ENCODE measurements at places on chromosomes 11 and 22.

GRCh38 chr11:15730995-15731385 lies 616.3 kb downstream of the INSC start:
- H3K27me3 ChIP-seq: no peaks in the 10 kb centered on the region
- no peak overlapping the region for H3K4me3 ChIP-seq
- no peaks in the 10 kb centered on the region for H3K36me3 ChIP-seq
- H3K4me1 ChIP-seq: no peaks in the 10 kb centered on the region
- no peak for DNase-seq

DNA sequence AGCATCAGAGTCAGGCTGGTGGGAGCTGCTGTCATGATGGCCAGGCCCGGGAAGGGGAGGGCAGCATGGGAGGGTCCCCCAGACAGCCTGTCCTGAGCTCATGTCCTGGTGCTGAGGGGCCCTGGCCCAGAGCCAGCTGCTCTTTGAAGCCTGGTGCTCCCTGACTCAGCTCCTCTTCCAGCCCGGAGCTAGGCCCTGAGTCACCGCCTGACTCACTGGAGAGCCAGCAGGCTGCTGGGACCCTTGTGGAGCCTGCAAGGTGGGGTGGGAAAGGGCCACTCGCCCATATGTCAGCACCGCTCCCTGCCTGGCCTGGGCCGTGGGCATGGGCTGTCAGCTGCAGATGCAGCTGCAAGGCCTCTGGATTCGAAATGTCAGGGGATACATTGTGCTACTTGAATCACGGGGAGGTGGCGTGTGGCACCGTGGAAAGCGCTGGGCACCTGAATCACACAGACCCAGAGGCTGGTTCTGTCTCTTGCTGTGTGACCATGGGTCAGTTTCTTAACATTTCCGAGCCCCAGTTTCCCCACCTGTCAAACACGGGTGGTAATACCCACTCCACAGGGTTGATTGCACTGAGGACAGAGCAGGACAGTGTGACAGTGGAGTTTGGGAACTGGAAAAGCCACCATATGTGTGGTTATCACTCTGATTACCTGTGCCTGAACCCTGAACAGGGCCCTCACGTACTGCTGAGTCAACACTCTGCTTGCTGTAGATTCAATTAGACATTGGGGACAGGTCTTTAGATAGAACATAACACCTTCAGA lies 4.4 kb downstream of the CACNA1I start:
- H3K36me3 ChIP-seq: no peaks in the 10 kb centered on the region
- peak; percentile 93 for DNase-seq
- no peak overlapping the region for H3K4me3 ChIP-seq
- H3K27ac ChIP-seq: no peak overlapping the region

DNA sequence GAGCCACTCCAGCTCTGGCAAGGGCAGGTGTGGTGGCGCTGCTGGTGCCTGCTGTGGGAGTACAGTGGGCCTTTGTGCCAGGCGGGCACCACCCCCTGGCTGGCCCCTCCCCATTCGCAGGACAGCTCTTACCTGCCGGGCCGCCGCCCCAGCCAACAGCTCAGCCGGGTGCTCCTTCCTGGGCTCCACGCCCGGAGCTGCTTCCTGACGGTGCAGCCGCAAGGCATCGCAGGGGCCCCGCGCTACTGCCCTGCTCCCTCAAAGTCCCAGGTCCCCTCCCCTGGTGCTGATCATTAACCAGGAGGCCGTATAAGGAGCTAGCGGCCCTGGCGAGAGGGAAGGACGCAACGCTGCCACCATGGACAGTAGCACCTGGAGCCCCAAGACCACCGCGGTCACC lies at the start of gene SLC5A1:
TSS of gene SLC5A1 (plus strand) at position 338 of the 400 bp plus-strand sequence. CDS start at position 359, 21 bp downstream.
- peaks cover 2% of the 10 kb centered on the region for H3K27me3 ChIP-seq
- peak; percentile 72 for DNase-seq
- no peaks in the 10 kb centered on the region for H3K4me1 ChIP-seq

GRCh38 chr22:50508897-50509296 lies 873 bp downstream of the NCAPH2 start:
- no peak for DNase-seq
- H3K27ac ChIP-seq: peak overlapping the region; percentile 68
- H3K36me3 ChIP-seq: peaks cover 36% of the 10 kb centered on the region
- no peaks in the 10 kb centered on the region for H3K27me3 ChIP-seq
- peaks cover 7% of the 10 kb centered on the region for H3K4me1 ChIP-seq

GRCh38 chr22:47230251-47230650 lies 467.8 kb downstream of the TBC1D22A start:
- DNase-seq: no peak
- H3K4me1 ChIP-seq: no peaks in the 10 kb centered on the region
- H3K27me3 ChIP-seq: no peaks in the 10 kb centered on the region
- H3K27ac ChIP-seq: no peak overlapping the region
- no peak overlapping the region for H3K4me3 ChIP-seq
- H3K36me3 ChIP-seq: no peaks in the 10 kb centered on the region

- DNase-seq: no peak
- H3K27me3 ChIP-seq: no peaks in the 10 kb centered on the region
- H3K27ac ChIP-seq: no peak overlapping the region
- no peaks in the 10 kb centered on the region for H3K36me3 ChIP-seq
- no peak overlapping the region for H3K4me3 ChIP-seq
- no peaks in the 10 kb centered on the region for H3K4me1 ChIP-seq
Measured at GRCh38 chr11:85295694-85296271, 331.4 kb downstream of the DLG2 start.

DNA sequence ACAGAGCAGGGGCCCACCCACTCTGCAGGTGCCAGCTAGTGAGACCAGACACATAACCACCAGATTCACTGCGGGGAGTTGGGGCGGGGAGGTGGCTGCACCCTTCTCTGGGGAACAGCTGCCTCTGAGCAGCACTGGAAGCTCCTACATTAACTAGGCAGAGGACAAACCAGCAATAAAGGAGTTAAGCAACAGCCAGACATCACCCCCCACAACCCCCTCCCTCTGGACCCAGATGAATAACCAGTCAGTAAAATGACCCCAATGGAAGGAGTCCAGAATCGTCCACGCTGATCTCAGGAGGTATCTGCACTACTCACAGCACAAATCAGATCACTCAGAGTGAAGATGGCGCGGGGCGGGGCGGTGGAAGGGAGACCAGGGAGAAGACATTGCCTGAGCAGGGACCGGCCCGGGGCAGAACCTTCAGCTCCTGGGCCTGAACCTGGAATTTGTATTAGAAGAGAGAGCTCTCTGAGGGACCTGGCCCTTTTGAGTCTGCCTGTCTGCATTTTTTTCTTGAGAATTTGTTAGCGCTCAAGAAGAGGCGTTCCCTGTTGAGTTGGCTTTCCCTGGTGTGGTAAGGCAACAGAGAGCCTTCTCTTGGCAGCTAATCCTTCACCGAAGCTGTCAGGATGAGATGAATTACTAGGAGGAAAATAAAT lies 125.5 kb upstream of the NCAM1 start:
- H3K27ac ChIP-seq: no peak overlapping the region
- no peaks in the 10 kb centered on the region for H3K36me3 ChIP-seq
- peaks cover 11% of the 10 kb centered on the region for H3K4me1 ChIP-seq
- no peak for DNase-seq
- H3K4me3 ChIP-seq: no peak overlapping the region

DNA sequence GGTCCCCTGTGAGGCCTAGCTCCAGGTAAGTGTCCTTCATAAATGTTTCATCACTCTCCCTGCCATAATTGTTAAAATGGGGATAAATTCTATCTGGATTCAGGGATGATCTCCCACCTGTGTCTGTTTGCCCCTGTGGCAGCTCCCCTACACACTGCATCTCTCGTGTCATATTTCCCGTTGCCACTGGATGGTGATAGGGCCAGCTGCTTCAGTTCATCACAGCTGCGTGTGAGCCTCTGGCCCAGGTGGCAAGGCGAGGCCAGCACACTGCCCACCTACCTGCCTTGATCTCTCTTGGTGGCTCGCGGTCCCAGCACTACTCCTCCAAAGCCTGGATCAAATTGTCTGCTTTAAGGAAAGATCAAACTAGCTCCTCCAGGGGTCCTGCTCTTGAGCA lies 187.4 kb downstream of the GRIK4 start:
- DNase-seq: no peak
- H3K36me3 ChIP-seq: no peaks in the 10 kb centered on the region
- no peaks in the 10 kb centered on the region for H3K27me3 ChIP-seq
- no peak overlapping the region for H3K4me3 ChIP-seq

DNA sequence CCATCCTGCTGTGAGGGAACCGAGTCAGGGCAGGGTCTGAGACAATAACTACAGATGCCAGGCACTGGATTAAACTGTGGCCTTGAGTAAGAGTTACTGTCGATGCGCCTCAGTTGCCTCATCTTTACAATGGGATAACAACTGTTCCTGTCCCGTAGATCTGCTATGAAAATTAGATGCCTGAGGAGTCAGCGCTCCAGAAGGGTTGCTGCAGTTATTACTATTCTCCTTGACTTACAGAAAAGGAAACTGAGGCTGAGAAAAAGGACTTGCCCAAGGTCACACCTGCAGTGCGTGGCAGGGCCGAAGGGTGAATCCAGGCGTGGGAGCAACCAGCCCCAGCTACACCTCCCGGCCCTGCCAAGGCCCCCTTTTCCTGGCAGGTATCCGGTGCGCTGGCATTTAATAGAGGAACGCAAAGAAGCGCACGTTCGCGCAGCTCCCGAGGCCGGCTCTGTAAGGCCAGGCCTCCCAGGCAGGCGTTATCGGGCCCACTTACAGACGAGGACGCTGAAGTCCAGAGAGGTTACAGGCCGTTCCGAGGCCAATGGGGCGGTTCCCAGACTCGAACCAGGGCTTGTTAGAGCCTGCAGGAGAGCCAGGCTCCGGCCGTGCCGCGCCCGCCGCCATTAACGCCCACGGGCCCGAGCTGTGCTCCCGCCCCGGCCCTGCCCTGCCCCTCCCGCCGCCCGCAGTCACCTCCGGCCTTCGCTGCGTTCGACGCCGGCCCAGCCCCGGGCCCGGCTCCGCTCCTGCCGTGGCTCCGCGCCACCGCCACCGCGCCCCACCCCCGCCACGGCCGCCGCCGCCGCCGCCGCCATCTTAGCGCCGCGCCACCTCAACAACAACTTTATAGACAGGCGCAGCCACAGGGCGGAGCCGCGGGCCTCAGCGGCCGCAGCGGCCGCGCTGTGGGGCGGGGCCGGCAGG lies at the start of gene C11orf68:
TSS of gene C11orf68 (minus strand) at position 852 of the 930 bp plus-strand sequence. CDS start at position 821, 31 bp downstream.
- H3K4me1 ChIP-seq: peaks cover 51% of the 10 kb centered on the region
- H3K27me3 ChIP-seq: no peaks in the 10 kb centered on the region

- no peaks in the 10 kb centered on the region for H3K27me3 ChIP-seq
- no peaks in the 10 kb centered on the region for H3K36me3 ChIP-seq
- H3K4me3 ChIP-seq: no peak overlapping the region
- no peak for DNase-seq
Measured at GRCh38 chr22:43036282-43036829, 21.4 kb upstream of the PACSIN2 start.

- no peak overlapping the region for H3K27ac ChIP-seq
- no peaks in the 10 kb centered on the region for H3K36me3 ChIP-seq
- no peak for DNase-seq
- H3K4me3 ChIP-seq: no peak overlapping the region
- H3K4me1 ChIP-seq: no peaks in the 10 kb centered on the region
Measured at GRCh38 chr22:40721266-40721665, 42.0 kb downstream of the MCHR1 start.

DNA sequence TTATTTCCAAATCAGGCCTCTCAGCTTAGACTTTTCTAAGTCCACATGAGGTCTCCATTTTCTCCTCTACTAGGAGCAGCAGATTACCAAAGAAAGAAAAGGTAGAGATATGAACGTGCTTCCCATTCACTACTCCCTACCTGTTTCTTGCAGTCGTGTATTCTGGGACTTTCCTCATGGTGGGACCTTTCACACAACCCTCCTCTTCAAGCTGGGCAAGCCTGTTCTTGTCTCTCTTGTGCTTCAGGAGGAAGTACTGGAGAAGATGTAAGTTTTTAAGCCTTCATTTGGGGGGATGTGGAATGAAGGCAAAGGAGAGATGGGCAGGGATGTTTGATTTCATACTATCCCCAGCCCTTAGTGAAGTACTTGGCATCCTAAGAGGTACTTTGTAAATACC lies 128.8 kb upstream of the SESN3 start:
- peaks cover 15% of the 10 kb centered on the region for H3K4me1 ChIP-seq
- H3K27ac ChIP-seq: no peak overlapping the region
- H3K36me3 ChIP-seq: no peaks in the 10 kb centered on the region
- no peak for DNase-seq

- no peaks in the 10 kb centered on the region for H3K27me3 ChIP-seq
- H3K36me3 ChIP-seq: peaks cover 4% of the 10 kb centered on the region
- H3K4me1 ChIP-seq: no peaks in the 10 kb centered on the region
- H3K4me3 ChIP-seq: peak overlapping the region; percentile 48
Measured at GRCh38 chr11:66479394-66480116, 679 bp upstream of the DPP3 start.

GRCh38 chr11:117316197-117316961 lies at the start of gene BACE1:
TSS of gene BACE1 (minus strand) at chr11:117316256. CDS start at chr11:117315795, 461 bp downstream.
- no peaks in the 10 kb centered on the region for H3K4me1 ChIP-seq
- H3K4me3 ChIP-seq: peak within 1 kb of the TSS; percentile 85
- H3K27me3 ChIP-seq: no peaks in the 10 kb centered on the region
- H3K27ac ChIP-seq: no peak within 1 kb of the TSS

DNA sequence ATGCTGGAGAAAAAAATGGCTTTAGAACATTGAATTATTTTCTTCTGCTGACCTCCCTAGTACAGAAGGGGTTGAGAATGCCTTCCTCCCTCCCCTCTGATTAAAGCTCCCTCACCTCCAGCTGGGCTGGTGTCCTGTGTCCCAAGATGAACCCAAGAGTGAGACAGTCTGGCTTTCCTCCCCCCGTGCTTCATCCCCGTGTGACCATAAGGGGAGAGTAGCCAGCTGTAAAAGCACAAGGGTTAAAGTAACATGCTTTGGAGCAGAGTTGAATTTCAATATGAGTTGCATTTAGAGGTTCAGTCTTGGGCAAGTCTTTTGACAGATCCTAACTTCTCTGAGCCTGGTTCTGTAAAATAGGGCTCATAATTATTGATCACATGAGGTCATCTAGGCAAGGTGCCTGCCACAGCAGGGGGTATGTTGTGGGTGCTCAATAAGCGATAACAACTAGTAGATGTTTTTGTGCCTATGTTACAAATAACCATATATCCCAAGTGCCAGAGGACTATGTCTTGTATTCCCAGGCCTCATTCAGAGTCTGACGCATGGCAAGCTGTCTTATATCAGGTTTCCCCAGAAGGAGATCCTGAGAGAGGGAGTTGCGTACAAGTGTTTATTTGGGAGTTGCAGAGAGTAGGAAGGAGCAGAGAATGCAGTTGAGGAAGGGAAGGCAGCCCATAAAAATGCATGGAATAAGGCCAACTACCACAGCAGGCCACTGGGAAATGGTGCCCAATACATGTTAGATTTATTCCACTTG lies 4.1 kb downstream of the PRG2 start:
- no peak overlapping the region for H3K27ac ChIP-seq
- H3K36me3 ChIP-seq: no peaks in the 10 kb centered on the region
- H3K27me3 ChIP-seq: no peaks in the 10 kb centered on the region
- DNase-seq: no peak
- no peaks in the 10 kb centered on the region for H3K4me1 ChIP-seq
- H3K4me3 ChIP-seq: no peak overlapping the region

- H3K27me3 ChIP-seq: no peaks in the 10 kb centered on the region
- H3K27ac ChIP-seq: no peak overlapping the region
- DNase-seq: no peak
Measured at GRCh38 chr11:35348898-35349687, 70.3 kb downstream of the SLC1A2 start.

- no peak overlapping the region for H3K27ac ChIP-seq
- H3K27me3 ChIP-seq: peaks cover 7% of the 10 kb centered on the region
- no peaks in the 10 kb centered on the region for H3K4me1 ChIP-seq
- no peak overlapping the region for H3K4me3 ChIP-seq
Measured at GRCh38 chr11:44356351-44356750, 46.4 kb upstream of the ALX4 start.

Data from RWPE2 (cell line).